ENCODE measurements at places on chromosomes 1 and 21.
A peak's percentile ranks its signal among the peaks of the same experiment; 100 is the strongest.

GRCh38 chr1:162654915-162655620 lies 22.8 kb downstream of the DDR2 start:
- no peak for DNase-seq

GRCh38 chr1:175742790-175743459 lies 470 bp downstream of the TNR start:
- DNase-seq, result no peak

DNA sequence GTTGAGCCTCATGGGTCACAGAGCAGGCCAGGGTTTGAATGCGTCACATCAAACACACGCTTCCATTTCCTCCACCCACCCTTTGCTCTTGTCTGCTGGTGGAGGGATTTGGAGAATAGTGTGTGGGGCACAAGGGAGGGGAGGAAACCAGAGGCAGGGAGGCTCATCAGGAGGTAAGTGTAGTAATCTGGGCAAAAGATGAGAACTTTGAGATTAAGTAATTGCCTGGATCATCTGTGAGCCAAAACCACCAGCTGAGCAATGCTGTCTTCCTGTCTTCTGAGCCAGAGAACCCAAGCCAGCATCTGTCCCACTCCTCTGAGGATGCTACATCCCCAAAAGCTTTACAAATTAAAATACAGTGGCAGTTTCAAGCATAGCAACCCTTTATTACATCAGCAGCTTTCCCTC lies 45.2 kb downstream of the C8B start:
- no peak for DNase-seq

- DNase-seq, result no peak
Observed at GRCh38 chr1:209207126-209207700, 376.3 kb upstream of the CAMK1G start.

DNA sequence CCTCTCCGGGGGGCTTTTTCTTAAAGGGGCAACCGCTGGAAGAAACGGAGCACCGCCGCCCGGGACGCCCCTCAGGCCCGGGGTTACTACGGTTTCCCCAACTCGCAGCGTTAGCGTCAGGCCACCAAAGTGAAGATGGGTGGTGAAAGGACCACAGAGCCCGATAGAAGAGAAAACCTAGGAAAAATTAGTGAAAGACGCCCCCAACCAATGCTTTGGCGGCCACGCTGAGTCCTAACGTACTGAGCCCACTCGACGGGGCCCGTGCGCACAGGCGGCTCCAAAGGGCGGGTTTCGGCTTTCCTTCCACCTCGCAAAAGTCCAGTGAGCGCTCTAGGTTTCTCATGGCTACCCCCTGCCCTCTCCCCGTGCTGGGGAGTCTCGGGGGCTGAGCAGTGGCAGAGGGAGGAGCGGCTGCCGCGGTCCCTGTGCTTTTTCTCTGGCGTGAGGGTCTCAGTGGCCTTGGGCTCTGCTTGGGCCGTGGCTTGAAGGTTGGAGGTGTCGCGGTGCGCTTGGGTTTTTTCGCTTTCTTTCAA lies 12.2 kb upstream of the SPEN start:
- no peak for DNase-seq

DNA sequence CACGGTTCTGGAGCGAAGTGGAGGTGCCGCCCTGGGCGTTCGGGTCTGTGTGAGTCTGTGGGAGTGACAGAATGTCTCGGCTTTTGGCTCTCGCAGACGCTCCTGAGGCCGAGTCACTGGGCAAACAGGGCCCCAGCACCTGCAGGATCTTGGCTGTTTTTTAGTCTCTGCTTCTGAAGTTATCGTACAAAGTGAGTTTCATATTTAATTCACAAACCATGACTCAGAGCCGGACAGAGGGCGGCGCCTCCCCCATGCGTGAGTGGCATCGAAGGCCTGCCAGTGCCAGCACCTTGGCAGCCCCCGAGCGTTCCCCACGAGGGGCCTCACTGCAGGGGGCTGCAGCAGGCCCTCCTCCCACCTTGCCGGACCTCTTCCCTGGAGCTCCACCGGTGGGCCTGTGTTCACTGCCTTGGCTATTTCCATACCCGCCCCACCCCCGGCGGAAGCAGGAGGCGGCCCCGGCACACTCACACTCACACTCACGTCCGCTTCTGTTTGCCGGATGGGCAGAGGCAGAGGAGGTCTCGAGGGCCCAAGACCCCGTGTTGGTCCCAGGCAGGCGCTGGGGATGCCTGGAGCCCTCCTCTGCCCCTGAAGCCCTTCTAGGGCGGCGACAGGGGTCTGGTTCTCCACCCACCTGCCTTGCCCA lies 56.3 kb downstream of the MORN1 start:
- DNase-seq, result no peak

DNA sequence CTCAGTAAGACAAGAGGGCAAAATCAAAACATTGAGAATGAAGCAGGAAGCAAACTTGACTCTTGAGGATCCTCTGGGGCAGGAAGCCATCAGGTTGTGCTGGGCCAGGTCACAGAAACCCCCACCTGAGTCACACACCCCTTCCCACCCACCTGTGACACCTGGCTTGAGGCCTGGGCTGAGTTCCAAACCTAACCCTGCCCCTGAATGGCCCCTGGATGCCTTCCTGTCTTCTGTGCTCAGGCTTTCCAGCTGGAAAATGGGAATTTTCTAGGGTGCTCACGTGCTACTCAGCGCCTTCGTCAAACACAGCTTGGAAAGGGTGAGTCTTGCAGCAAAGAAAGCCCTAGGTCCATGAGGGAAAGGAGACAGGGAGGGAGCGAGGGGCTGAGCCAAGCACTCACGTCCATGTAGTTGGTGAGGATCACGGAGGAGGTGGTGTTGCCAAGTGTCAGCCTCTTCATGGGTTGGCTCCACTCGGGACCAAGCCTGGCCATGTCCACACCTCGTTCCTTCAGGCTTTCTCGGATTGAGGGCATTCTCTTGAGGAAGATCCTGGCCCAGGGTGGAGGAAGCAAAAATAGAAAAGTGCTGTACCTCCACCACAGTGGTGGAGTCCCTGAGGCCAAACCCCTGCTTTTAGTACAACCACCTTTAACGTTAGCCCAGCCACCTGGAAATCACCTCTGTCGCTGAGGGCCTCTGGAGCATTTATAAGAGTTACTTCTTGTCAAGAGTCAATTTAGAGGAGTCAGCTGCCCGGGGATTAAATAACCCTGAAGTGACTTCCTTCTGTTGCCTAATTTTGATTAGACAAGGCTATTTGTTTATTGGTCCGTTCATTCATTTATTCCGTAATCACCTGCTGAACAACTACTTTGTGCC lies 4.3 kb downstream of the REN start:
- no peak for DNase-seq

- DNase-seq, result no peak
Observed at GRCh38 chr1:241990040-241990439, 8.9 kb downstream of the MAP1LC3C start.

DNA sequence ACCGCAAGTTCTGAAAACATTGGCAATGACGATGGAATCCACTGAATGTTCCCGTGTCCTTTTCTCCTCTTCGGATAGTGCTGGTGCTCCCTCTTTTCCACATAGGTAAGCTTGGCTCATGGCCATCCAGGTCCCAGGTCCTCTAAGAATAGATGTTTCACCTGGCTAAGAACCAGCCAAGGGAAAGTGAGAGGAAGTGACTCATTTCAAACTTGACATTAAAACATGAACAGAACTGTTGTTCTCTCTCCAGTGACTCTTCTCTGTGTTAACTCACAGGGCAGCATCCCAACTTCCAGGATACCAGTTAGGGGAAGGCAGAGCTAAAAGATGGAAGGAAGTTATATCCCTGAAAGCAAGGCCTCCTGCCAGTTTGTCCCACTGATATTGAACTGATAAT lies 493.8 kb upstream of the CHRM3 start:
- DNase-seq, result no peak

DNA sequence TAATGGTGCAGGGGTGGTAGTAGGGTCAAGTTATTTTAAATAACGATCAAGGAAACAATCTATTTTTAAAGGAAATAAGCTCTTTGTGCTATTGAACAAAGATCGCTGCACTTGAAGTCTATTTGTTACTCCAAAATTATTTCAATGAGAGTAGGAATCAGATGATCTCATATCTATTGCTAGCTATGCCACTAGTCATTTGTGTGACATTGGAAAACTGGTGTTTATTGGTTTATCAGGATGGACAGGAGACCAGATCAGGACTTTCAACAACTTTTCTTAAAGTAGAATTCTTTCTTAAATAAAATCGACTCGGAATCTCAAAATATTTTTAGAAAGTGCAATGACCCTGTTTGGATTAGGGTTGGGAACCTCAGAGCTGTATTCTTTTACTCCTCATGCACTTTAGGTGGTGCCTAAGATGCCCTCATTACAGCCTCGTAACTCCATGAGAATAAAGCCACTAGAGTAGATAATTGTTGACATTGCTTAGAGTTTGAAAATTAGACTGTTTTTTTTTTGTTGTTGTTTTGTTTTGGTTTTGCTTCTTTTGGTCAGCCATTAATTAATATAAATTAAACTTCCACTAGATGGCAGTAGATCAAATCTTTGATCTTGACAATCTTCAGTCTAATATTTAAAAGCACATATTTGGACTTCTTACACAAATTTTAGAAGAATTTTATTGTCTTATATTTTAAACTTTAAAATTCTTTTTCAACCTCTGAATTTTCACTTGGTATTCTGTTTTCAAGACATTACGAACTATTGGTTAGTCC lies 352.4 kb downstream of the USP25 start:
- no peak for DNase-seq

DNA sequence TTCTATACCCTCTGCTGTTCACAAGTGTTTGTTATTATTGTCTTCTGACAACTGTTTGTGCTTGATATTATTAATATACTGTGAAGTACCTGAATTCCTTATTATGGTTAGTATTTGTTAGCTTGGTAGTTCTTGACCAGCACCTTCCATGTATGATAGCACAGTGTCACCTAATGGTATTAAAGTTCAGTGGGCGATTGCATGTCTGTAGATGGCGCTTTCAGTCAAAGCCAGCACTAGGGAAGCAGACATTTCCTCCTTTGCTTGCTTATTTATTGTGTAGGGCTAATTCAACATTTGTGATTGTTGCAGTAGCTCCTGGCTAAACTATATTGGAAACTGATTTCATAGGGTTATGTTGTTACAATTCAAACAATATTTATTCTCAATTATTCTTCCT lies 218.0 kb downstream of the ZP4 start:
- no peak for DNase-seq

DNA sequence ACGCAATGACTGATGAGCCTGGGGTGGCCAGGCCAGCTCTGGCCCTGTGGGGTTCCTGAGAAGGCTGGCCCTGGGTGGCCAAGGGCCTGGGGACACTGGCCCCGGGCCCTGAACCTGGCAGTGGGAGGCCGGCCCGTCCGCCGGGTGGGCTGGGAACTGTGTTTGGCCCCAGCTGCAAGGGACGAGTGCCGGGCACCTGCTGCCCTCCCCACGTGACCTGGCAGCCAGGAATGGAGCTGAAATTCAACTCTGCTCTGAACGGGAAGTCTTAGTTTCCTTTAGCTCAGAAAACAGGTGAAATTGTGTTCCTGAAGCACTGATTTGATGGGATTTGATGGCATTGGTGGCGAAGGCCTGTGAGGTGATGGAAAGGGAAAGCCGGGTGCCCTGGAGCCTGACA lies 8.2 kb upstream of the TTLL10 start:
- DNase-seq, result no peak

GRCh38 chr21:38820471-38821239 lies 14.9 kb downstream of the ETS2 start:
- DNase-seq, result no peak

- DNase-seq, result peak; percentile 44
Observed at GRCh38 chr1:36366091-36366661, 19.5 kb downstream of the STK40 start.

DNA sequence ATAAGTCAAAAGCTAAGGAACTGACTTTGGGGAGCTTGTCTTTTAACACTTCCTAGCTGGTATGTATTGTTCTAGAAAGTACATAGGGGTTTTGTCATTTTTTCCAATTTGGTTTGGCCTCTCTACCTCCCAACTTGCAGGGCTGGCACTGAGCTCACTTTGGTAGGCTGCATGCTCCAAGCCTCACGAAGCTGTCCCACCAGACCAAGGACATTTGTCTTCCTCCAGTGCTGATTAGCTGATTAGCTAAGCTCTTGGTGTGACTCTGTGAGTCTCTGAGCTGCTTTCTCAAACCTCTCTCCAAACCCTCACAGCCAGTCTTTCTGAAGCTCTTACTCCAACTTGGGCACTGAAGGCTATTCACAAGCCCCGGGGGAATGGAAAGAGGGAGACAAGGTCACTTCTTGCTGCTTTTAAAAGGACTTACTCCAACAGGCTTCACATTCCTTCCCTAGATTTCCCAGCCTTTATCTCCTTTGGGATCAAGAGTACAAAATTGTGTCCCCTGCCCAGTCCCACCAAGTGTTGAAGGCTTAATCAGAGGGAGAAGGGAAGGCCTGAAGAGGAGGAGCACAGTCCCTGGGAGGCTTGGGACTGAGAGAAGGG lies 893 bp upstream of the CFAP45 start:
- no peak for DNase-seq

GRCh38 chr1:32454726-32455125 lies 10.1 kb upstream of the ZBTB8B start:
- no peak for DNase-seq

GRCh38 chr1:71640998-71641397 lies 560.2 kb upstream of the ZRANB2 start:
- no peak for DNase-seq

- DNase-seq, result no peak
Observed at GRCh38 chr1:89472253-89472652, 52.4 kb upstream of the LRRC8B start.

DNA sequence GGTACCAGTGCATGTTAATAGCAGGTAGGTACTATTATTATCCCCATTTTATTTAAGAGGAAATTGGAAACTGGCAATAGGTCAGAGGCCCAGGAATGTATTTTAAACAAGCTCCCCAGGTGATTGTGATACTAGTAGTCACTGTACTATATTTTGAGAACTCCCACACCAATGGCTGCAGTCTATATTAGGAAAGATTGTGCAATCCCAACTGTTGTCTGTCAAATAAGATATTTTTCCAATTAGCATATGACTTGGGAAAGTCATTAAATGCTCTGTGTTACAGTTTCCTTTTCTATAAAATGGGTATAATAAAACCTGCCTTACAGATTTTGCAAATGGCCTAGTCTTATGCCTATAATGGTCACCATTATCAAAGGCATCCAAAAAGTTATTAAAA lies 94.2 kb upstream of the DMRTA2 start:
- DNase-seq, result no peak

GRCh38 chr1:90580176-90580575 lies 136.9 kb downstream of the BARHL2 start:
- DNase-seq, result no peak

DNA sequence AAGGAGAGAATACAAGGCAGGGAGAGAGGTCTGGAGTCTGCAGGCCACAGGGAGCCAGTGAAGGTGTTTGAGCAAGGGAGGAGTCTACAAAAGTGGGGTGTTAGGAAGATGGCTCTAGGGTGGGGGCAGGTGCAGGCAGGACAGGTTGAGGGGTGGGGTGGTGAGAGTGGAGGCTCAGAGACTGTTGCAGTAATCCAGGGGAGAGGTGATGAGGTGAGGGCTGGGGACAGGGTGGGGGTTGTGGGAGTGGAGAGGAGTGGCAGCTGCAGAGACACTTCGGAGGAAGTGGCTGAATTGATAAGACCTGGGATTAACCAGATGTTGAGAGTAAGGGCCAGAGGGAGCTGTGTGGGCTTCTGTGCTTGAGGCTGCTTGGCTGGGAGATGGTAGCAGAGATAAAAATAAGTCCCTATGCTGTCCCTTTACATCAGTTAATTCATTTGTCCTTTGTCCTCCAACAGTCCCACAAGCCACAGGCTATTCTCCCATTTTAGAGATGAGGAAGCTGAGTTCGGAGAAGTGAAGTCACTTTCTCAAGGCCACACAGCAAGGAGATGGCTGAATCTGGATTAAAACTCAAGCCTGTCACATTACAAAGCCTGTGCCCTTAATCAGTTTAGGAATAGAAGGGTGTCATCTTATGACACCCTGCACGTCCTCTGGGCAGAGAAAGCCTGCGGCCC lies 54.8 kb upstream of the SYNC start:
- no peak for DNase-seq

- no peak for DNase-seq
Observed at GRCh38 chr1:209404577-209404976, 178.9 kb upstream of the CAMK1G start.
